ENCODE measurements at places on chromosomes 1 and 21.

DNA sequence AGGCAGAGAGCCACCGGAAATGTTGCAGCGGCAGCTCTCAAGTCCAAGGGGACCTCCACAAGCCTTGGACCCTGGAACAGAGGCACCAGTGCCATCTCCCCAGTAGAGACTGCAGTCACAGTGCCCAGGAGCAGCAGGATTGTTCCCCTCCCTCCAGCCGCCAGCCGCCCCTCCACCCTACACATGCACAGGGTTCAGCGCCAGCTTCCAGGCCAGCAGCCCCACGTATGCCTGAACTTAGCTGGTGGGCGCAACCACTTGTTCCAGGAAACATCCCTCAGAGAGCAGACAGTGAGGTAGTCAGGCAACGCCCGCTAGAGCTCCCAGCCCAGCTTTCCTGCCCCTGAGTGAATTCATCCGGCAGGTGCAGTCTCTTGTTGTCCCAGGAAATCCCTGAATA, 1098.1 kb upstream of the NCAM2 start:
- DNase-seq = no peak

DNA sequence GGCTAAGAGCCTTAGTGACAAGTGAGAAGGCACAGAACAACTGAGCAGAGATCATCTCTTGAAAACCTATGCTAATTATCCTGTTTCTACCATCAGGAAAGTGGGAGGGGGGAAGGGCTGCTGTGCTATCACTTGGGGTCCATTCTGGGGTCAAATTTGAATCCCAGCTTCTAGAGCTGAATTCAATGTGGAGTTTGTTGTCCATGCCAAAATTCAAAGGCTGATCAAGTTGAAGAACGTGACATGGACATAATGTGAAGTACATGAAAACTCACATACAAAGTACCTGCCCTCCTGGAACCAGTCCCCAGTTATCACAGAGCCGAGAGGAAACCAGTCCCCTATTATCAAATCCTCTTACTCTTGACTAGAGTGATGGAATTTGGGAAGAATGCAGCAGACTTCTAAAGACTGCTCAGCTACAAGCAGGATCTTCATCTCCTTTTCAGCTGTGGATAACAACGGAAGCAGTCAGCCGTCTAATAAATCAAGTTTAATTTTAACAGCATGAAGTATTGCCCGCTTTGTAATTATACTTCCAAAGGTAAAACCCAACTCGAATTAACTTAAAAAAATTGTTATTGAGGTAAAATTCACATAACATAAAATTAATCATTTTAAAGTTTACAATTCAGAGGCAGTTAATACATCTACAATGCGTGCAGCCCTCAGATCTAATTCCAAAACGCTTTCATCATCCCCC, 78.3 kb downstream of the SLC45A1 start:
- no peak for DNase-seq

DNA sequence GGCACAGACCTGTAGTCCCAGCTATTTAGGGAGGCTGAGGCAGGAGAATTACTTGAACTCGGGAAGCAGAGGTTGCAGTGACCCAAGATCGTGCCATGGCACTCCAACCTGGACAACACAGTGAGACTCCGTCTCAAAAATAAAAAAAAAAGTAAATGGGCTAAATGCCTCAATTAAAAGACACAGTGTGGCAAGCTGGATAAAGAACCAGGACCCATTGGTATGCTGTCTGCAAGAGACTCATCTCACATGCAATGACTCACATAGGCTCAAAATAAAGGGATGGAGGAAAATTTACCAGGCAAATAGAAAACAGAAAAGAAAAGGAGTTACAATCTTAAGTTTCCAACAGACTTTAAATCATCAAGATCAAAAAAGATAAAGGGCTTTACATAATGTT, 40.3 kb downstream of the ACBD6 start:
- DNase-seq = no peak

DNA sequence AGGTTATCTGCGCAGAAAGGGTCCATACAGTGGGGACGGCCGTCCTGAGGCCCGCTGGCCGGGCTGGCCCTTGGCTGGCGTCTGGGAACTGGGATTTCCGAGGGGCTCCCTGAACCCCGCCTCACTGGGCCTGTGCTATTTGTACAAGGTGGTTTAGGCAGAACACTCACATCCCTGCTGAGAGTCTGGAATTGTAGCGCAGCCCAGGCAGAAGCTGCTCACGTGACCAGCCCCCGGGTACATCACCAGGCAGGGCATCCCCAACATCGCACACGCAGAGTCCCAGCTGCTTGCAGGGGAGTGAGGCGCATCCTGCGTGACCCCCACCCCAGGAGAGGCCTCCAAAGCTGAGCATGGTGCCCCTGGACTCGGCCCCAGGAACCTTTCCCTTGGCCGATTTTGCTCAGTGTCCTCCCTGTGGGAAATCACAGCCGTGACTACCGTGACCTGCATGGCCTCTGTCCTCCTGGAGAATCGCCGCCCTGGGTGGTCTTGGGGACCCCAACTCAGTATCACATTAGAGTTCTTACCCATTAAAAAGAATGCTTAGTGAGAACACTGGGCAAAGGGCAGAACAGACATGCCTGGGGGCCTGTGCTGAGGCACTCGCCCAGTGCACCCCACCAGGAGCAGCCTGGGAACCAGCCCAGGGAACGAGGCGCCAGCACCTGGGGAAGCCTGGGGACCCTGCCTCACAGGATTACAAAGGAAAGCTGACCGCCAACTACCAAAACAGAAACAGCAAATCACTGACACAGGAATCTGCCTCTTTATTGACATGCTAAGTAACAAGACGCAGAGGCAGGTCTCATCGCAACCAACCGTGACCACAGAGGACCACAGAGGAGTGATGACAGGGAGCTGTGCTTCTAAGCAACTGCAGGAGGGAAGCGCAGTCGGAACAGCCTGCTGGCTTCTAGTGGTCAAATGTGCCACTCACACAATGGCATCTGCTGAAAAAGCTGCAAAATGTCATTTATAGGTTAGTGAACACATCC, 33.5 kb downstream of the UBE2G2 start:
- DNase-seq = no peak

DNA sequence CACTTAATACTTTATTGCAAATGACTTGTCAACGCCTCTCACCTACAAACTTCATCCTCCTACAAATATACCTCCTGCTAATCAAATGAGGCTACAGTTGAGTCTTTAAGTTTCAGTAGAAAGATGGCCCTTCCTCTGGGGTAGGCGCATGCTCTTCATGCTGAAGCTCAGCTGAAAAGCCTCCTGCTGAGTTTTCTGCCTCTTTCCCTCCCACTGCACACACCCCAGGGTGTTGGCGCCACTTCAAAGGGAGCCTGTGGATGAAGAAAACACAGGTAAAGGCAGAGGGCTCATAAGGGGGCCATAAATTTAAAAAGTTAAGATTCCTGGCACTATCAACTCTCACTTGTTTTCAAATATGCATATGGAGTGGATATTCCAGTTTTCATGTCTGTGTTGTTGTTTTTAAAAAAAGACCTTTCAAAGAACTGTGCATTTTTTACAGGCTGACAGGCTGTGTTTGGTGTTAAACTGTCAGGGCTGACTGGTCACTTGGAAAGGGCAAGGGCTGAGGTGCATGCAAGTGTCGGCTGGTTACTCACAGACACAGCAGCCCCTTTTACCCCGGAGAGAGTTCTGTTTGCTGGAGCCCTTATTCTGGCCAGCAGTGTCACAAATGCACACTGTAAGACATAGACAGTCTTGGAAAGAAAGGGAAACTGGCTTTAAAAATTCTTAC, 42.9 kb upstream of the LGALS8 start:
- DNase-seq = no peak

GRCh38 chr1:216616425-216616824, 106.8 kb downstream of the ESRRG start:
- no peak for DNase-seq

DNA sequence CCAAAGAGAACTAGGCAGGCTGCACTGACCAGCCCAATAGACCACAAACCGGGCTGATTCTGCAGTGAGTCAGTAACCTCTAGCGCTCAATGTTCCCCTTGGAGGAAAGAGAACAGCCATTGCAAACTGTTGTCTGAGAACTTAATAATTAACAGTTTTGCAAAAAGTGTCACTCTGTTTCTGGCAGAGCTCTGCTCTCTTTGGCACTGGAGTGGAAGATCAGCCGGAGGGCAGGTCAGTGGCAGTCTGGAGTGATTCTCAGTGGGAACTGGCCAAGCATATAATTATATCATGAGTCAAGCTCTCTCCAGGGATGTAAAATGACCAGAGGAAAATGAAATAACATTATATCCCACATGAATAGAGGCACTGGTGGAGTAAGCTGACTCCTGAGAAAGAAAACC, 238.3 kb downstream of the HLX start:
- DNase-seq = peak; percentile 96

DNA sequence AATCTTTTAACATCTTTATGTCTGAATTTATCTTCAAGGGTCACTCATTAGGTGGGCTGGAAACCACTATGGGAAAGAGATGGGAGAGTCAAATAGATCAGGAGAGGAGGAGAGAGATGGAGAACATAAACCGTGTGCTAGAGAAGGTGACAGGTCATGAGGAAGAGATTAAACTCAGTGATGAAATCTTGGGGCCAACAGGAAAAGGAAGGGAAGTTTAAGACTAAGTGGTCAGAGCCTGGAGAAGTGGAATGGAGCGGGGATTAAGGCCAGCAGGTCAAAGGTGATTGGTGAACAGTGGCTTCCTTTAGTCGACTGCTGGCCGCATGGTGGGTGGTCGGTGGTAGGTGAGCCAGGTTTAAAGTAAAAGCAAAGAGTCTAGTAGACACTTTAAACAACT, 169.3 kb upstream of the IVNS1ABP start:
- no peak for DNase-seq

GRCh38 chr1:55893155-55893554, 678.0 kb upstream of the USP24 start:
- DNase-seq = peak; percentile 25

DNA sequence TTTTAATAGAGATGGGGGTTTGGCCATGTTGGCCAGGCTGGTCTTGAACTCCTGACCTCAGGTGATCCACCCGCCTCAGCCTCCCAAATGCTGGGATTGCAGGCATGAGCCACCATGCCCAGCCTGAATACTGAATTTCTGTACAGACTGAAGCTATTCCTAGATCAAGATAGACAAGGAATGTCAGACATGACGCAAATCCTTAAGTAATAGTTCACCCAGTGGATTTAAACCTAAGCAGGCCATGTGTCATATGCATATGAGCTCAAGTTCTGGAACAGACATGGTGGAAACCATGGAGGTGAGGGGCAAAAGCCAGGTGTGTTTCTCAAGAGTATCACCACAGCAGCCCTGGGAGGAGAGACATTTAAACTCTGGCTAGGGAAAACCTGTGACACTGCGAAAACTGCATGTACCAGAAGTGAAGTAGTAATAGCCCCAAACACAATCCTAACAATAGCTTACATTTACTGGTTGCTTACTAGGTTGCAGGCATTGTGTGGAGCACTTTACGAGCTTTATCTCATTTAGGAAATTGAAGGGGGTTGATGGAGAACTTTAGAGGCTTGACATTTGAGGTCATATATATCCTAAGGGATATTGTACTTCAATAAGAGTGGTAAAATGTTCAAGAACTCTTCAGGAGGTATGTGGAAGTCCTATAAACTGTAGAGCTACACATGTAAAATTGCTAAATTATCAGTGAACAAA, 31.7 kb upstream of the MAN1A2 start:
- no peak for DNase-seq

GRCh38 chr1:68623700-68624099, 126.8 kb upstream of the DEPDC1 start:
- peak; percentile 7 for DNase-seq

GRCh38 chr1:193558491-193559028, 372.1 kb upstream of the B3GALT2 start:
- peak; percentile 65 for DNase-seq

GRCh38 chr1:221981461-221981860, 239.6 kb upstream of the DUSP10 start:
- no peak for DNase-seq

DNA sequence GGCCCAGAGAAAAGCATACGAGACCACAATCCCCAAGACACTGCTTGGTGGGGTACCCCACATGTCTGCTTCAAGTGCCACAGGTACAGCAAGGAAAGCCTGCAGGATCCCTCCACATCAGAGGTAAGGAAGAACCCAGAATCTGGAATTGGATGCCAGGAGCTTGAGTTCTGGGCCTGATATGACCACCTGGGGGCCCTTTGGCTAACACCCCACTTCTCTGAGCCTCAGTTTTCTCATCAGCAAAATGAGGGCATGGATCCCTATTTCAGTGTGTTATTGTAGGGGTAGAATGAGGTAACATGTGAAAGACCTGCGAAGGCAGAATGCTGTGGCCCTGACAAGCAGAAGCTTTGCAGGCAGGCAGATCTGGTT, 24.5 kb downstream of the NAV1 start:
- DNase-seq = no peak

DNA sequence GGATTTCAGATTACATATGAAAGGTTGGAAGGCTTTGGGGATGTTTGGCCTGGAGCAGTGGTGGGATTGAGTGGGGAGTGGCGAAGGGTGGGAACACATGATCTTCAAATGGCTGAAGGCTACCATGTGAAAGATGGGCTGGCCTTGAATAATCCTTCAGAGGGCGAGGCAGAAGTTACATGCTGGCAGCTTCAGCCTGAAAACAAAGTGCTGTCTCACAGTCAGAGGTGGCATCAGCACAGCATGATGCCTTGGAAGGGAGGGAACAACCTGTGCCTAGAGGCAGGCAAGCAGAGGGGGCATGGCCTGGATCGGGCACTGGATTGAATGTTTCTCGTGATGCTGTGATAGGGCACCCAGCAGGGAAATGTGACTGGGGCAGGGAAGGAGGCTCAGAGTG, 130.8 kb downstream of the BEND5 start:
- no peak for DNase-seq

GRCh38 chr1:8701794-8702471, 115.5 kb downstream of the RERE start:
- no peak for DNase-seq

GRCh38 chr1:30750731-30751291, 6.8 kb downstream of the LAPTM5 start:
- DNase-seq = no peak

- peak; percentile 7 for DNase-seq
These were observed 46.6 kb downstream of the RGS7 start for GRCh38 chr1:241310451-241310850.

- DNase-seq = no peak
These were observed 7.7 kb upstream of the CLCA1 start for GRCh38 chr1:86460998-86461397.

GRCh38 chr1:200035397-200035955, 8.0 kb downstream of the NR5A2 start:
- no peak for DNase-seq

DNA sequence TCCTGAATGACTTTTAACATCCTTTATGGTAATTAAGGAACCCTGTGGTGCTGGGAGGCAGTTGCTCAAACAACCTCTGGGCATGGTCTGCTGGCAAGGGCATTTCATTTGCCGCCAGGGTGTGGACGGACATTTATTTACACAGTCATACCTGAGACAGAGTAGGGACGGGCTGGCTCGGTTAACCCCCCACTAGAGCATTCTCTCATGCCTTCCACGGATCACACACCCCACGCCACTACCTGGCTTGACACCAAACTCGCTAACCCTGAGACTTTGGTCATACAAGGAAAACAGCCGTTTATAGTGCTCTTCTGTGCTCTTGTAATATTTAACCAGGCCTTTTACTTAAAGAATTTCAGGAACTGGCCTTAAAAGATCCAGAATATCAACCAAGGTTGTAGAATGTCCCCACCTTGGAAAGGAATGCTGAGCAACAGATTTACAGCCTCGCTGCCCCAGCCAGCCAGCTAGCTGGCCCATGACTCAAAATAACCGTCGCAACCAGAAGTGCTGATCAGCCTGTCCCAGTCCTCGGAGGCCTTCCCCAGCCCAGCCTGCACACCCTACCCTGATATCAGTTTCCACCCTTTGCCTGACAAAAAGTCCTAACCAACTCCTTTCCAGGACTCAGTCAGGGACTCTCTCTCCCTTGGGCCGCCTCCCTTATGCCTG, 6.5 kb upstream of the PDXK start:
- DNase-seq = peak; percentile 93

GRCh38 chr1:187928696-187929095, 1099.9 kb downstream of the PLA2G4A start:
- DNase-seq = no peak
